CD8-positive, alpha-beta memory T cell (primary cell): ENCODE measurements at places on chromosomes 16 and 17. TPM values are rescaled to one million over a fixed set of nuclear protein-coding genes. Genes with fewer than 3 reads are reported as not detected.

DNA sequence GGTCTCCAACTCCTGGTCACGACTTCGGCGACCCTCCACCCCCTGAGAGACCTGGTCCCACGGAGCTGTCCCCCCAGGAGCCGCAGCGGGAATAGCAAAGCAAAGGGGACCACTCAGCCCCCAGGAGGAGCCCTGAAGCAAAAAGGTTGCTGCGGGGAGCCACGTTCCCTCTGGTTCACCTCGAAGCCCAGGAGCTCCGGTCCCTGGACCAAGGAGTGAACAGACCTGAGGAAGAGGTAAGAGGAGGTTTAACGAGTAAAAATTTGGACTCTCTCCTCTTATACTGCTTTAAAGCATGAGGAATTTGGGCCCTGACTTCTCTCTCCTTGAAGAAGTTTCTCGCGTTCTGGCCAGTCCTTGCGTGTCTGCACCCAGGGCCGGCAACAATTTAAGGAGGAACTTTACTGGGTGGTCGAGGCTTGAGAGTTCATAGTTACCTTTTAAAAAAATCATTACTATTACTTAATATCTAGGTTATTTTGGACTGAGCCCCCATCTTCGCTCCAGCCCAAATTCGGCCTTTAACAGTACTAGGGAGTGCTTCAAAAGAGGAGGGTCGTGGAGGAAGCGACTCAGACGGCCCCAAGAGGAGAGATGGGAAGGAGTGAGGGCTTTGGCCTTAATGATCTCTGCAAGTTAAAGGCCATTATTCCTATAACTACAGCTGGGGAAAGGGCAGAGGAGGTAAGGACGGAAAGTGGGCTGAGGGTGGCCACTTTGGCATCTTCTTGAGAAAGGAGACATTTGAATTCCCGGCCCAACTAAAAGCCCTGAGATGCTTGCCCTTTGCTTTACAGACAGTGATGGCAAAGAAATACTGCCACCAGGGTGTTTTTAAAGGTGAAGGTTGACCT is 16.9 kb upstream of the HOXB9 start:
- H3K27ac ChIP-seq, result no peak overlapping the region
- no peak overlapping the region for H3K4me3 ChIP-seq
- DNase-seq, result no peak
- peaks cover 34% of the 10 kb centered on the region for H3K27me3 ChIP-seq

GRCh38 chr16:49621241-49622083 is 234.4 kb downstream of the ZNF423 start:
- no peak overlapping the region for H3K4me3 ChIP-seq
- DNase-seq, result no peak
- H3K4me1 ChIP-seq, result no peaks in the 10 kb centered on the region
- no peaks in the 10 kb centered on the region for H3K27me3 ChIP-seq
- H3K27ac ChIP-seq, result no peak overlapping the region

- H3K27ac ChIP-seq, result no peak overlapping the region
- no peaks in the 10 kb centered on the region for H3K36me3 ChIP-seq
- no peaks in the 10 kb centered on the region for H3K4me1 ChIP-seq
- DNase-seq, result no peak
These were observed 737.5 kb downstream of the KCNJ2 start for GRCh38 chr17:70906808-70907207.

ZP2 gene
- total RNA-seq, result not detected

- H3K36me3 ChIP-seq, result peaks cover 88% of the 10 kb centered on the region
- H3K4me3 ChIP-seq, result no peak overlapping the region
These were observed 63.4 kb upstream of the GSG1L start for GRCh38 chr16:28126684-28127620.

DNA sequence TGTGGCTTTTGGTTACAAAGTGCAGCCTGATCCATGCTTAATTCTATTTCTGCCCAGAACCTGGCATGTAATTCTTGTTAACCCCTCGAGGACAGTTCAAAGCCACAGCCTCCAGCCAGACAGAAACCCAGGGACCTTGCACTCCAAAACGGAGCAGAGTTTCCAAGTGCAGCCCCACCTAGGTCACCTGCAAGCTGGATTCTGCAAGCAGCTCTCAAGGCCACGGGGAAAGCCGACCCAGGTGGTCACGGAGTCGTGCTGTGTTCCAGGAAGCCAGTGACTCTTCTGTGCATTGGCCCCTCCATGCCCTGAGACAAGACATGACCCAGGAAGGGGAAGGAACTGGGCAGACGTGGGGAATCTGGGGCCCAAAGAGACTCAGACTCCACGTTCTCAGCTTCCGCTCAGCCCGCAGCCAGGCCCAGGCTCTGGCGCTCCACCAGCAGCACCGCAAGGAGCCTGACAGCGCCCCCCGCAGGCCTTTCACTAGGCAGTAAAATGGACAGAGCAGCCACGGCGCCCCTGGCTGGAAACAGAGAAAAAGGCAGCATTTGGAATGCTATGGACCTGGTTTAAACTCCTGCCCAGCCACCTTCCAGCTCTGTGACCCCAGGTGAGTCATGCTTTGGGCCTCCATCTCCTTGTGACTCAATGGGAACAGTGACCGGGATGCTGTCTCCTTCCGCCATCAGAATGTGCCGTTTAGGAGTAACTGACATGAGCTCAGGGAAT is 27.3 kb upstream of the GSG1L start:
- no peak overlapping the region for H3K4me3 ChIP-seq
- DNase-seq, result no peak
- no peak overlapping the region for H3K27ac ChIP-seq
- no peaks in the 10 kb centered on the region for H3K36me3 ChIP-seq
- H3K27me3 ChIP-seq, result no peaks in the 10 kb centered on the region
- no peaks in the 10 kb centered on the region for H3K4me1 ChIP-seq

- H3K27me3 ChIP-seq, result no peaks in the 10 kb centered on the region
- no peak for DNase-seq
- no peak overlapping the region for H3K4me3 ChIP-seq
- H3K27ac ChIP-seq, result no peak overlapping the region
These were observed 17.6 kb upstream of the FZD2 start for GRCh38 chr17:44539673-44540072.

CCL4 gene
- 1,703 TPM for total RNA-seq

- H3K27me3 ChIP-seq, result peaks cover 7% of the 10 kb centered on the region
- H3K36me3 ChIP-seq, result no peaks in the 10 kb centered on the region
- peak overlapping the region; percentile 91 for H3K4me3 ChIP-seq
- H3K27ac ChIP-seq, result no peak overlapping the region
- no peak for DNase-seq
These were observed 1.4 kb downstream of the HES7 start for GRCh38 chr17:8122422-8122923.

DNA sequence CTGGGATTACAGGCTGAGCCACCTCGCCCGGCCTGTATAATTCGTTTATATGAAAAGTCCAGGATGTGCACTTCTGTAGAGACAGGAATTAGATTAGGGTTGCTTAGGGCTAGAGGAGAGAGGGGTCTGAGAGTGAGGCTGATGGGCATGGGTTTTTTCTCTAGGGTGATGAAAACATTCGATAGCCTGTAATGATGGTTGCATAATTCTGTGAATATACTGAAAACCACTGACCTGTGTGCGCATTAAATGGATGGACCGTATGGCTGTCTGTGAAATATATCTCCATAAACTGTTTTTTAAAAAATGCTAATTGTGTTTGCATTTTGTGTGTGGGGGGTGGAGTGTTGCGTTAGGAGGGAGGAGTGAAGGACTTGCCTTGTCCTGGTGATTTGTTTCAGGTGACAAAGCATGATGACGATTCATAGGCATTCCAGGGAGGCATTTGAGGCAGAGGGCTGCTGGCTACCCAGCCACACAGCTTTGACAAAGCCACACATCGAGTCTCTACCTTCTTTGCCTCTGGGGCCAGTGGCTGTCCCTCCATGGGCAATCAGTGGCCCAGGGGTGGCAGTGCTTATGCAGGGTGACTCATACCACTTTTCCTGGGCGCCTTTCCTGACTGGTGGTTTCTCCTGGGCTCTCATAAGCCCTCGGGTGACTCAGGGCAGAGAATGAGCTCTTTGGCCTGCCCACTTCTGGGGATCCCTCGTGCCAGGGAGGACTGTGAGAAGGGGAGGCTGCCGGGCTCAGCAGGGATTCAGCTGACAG is 148.5 kb upstream of the WSCD1 start:
- no peak overlapping the region for H3K27ac ChIP-seq
- H3K4me3 ChIP-seq, result no peak overlapping the region
- no peaks in the 10 kb centered on the region for H3K27me3 ChIP-seq
- no peaks in the 10 kb centered on the region for H3K36me3 ChIP-seq
- DNase-seq, result no peak

SPATA32 gene
- total RNA-seq, result not detected

PDF gene
- total RNA-seq, result 34.9 TPM

DNA sequence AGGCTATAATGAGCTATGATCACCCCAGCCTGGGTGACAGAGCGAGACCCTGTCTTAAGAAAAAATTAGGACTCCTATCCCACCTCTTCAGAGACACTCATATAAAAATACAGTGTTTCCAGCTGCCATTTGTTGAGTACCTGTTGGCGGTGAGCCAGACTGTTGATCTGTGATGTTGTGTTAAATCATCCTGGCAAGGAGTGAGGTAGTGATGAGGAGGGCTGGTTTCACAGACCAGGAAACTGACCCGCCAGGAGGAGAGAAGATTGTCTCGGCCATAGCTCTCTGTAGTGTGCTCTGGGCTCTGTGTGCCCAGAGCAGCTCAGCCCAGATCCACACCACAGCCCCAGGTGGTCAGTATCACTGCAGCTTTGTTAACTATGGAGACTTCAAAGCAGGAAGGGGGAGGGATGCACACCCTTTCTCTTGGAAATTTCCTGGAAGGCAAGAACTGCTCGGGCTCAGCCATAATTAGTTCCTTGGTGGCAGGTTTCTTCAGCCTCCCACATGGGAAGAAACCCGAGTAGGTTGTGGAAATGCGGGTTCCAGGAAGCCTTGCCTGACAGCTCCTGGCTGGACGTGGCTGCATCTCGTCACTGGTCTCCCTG is 343.0 kb downstream of the SNX29 start:
- H3K27ac ChIP-seq, result no peak overlapping the region
- no peaks in the 10 kb centered on the region for H3K36me3 ChIP-seq
- DNase-seq, result no peak
- no peak overlapping the region for H3K4me3 ChIP-seq
- H3K4me1 ChIP-seq, result peaks cover 10% of the 10 kb centered on the region
- H3K27me3 ChIP-seq, result no peaks in the 10 kb centered on the region

DNA sequence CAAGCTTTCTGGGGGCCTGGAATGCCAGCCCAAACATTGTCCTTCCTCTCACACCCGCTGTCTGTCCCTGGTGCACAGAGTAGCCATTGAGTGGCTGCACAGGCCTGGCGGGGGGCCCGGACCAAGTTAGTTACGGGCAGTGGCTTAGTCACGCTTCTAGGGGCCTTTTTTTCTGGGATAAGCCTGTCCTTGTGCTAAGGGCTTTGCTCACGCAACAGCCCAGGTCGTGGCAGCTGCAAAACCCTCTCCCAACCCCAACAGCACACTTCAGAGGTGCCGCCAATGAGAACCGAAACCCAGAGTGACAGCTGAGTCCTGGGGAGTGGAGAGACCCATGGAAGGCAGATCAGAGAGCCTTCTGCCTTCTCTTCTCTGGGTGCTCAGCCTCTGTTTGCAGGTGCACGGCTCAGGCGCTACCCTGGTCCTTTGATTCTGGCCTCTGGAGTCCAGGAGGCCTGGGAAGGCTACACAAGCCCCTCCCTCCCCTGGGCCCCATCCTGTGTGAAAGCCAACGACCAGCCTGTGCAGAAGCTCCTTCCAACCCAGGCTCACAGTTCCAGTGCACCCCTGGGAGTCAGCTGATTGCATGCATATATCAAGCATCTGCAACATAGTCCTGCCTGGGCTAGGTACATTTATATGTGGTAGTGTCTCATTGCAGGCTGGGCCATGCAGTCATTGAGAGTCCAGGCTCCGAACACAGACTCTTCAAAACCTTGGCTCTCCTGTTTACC is 9.1 kb downstream of the WSCD1 start:
- H3K27me3 ChIP-seq, result no peaks in the 10 kb centered on the region
- no peaks in the 10 kb centered on the region for H3K36me3 ChIP-seq
- H3K27ac ChIP-seq, result no peak overlapping the region

KRTAP4-6 gene
- total RNA-seq, result not detected

- DNase-seq, result no peak
- H3K4me3 ChIP-seq, result no peak overlapping the region
- H3K4me1 ChIP-seq, result no peaks in the 10 kb centered on the region
- H3K27ac ChIP-seq, result no peak overlapping the region
These were observed 21.1 kb downstream of the COX11 start for GRCh38 chr17:54947396-54947795.

DNA sequence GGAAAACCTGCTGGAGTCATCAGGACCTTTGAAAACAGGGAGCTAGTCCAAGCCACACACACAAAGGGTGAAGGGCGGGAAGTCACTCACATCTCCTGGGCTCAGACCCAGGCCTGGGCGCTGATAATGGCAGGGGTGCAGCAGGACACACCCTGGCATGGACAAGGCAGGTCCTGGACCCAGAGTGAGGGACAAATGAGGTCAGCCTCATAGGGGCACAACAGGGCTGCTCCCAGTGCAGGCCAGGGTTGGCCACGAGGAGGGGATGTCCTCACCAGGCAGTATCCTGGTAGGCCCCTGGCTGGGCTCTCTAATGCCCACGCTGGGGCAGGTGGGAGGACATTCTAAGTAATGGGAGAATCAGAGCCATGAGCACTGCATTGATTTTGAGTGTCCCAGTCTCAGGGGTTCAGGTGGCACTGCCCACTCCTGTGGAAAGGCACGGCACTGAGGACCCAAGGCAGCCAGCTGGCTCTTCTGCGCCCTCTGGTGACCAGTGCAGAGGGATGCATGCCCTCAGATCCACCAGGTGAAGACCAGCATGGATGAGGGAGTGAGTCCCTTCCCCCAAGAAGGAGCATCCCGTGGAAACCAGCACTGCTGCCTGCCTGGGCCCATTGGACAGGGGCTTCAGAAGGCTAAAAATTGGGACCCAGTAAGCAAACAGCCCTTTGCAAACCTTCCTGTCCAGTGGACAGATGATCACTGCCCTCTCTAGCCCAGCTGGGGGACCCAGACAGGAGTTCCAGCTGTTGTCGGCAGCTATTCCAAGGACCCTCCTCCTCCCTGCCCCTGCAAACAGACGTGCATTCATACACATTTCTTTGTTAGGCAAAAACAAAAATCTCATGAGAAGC is 23.4 kb upstream of the SREBF1 start:
- peak; percentile 60 for DNase-seq
- H3K27ac ChIP-seq, result no peak overlapping the region
- peaks cover 37% of the 10 kb centered on the region for H3K4me1 ChIP-seq
- H3K36me3 ChIP-seq, result no peaks in the 10 kb centered on the region
- H3K4me3 ChIP-seq, result no peak overlapping the region
- no peaks in the 10 kb centered on the region for H3K27me3 ChIP-seq

- no peaks in the 10 kb centered on the region for H3K36me3 ChIP-seq
- H3K4me3 ChIP-seq, result no peak overlapping the region
- no peaks in the 10 kb centered on the region for H3K27me3 ChIP-seq
- DNase-seq, result no peak
These were observed 34.5 kb upstream of the MGAT5B start for GRCh38 chr17:76833747-76834146.

GRCh38 chr16:81254922-81255526 is 16.5 kb downstream of the BCO1 start:
- no peak for DNase-seq
- no peaks in the 10 kb centered on the region for H3K4me1 ChIP-seq

GUCY2D gene
- total RNA-seq, result not detected

- peaks cover 5% of the 10 kb centered on the region for H3K27me3 ChIP-seq
- H3K27ac ChIP-seq, result no peak overlapping the region
- H3K4me3 ChIP-seq, result no peak overlapping the region
- no peaks in the 10 kb centered on the region for H3K36me3 ChIP-seq
- H3K4me1 ChIP-seq, result no peaks in the 10 kb centered on the region
These were observed 15.1 kb downstream of the SAMD14 start for GRCh38 chr17:50114849-50115357.

- H3K4me1 ChIP-seq, result peaks cover 33% of the 10 kb centered on the region
- no peak overlapping the region for H3K4me3 ChIP-seq
- H3K36me3 ChIP-seq, result no peaks in the 10 kb centered on the region
- no peaks in the 10 kb centered on the region for H3K27me3 ChIP-seq
These were observed 8.1 kb downstream of the CYGB start for GRCh38 chr17:76529224-76530094.
